ENCODE measurements at places on chromosomes 2 and 18.

DNA sequence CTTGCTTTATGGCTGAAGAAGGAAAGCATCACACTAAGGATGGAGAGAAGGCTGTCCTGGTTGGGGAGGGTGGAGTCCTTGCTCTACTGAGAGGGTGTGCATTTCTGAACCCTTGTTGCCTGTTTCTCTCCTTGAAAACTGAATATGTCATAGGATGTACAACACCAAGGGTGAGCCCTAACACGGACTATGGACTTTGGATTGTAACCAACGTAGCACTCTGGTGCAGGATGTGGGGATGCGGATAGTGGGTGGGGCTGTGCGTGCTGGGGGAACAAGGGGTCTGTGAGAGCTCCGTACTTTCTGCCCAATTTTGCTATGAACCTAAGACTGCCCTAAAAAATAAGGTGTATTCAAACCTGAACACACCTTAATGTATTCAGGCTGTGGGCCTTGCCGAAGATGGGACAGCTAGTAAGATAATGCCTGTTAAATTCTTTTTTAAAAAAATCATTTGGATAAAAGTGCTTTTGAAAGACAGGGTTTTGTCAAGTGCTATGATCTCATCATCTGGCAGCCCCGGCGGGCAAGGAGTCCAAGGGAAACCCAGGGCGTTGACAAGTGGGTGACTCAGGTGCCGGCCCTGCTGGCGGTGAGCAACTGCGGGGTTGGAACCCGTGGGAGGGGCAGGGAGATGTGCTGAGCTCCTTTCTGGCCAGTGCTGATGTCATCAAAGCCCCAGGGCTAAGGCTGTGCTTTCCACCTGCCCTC, 54.0 kb downstream of the GATA6 start:
- DNase-seq, result no peak

DNA sequence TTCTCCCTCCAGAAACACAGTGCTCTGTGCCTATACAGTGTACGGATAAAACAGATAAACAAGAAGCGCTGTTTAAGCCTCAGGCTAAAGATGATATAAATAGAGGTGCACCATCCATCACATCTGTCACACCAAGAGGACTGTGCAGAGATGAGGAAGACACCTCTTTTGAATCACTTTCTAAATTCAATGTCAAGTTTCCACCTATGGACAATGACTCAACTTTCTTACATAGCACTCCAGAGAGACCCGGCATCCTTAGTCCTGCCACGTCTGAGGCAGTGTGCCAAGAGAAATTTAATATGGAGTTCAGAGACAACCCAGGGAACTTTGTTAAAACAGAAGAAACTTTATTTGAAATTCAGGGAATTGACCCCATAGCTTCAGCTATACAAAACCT, 70.7 kb downstream of the TANK start:
- no peak for DNase-seq

- no peak for DNase-seq
Measured at GRCh38 chr2:148646231-148646559, 1.6 kb downstream of the EPC2 start.

DNA sequence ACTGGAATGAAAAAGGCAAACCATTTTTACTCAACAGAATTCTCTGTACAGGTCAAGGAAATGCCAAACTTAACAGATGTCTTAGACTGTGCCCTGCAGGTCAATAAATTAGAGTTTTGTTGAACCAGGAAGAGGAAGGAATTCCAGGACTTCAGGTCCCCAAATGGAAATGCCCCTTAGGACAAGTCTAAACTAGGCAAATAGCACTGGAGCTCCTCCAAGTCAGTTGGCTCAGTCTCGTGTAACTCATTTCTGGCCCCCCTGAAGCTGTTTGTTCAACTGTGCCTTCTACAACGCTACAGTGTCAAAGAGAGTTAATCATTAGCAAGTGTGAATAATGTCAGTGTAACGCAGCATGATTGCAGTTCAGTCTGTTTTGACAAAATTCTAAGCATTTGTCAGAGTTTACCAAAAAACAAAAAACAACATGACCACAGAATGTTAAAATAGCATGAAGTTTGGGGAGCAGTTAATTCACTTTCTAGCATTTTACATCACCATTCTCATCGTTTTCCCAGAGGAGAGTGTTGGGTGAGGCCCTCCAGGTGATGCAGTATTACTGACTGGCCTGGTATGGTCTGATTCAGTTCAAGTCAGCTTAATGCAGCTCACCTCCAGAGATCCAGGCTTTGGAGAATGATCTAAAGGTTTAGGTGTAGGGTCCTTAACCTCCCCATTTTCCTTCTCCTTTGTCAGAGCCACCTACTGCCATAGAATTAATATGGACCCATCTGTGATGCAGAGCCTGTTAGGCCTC, 108.1 kb downstream of the AQP4 start:
- DNase-seq, result no peak

GRCh38 chr2:63051042-63051794, 588 bp downstream of the OTX1 start:
- DNase-seq, result peak; percentile 47

GRCh38 chr2:197800091-197800490, 4.3 kb upstream of the PLCL1 start:
- DNase-seq, result no peak

Data from common myeloid progenitor, CD34-positive (primary cell).